B cell (primary cell): ENCODE measurements at places on chromosomes 12 and 14. TPM values are rescaled to one million over a fixed set of nuclear protein-coding genes. Genes with fewer than 3 reads are reported as not detected.

GRCh38 chr14:30385925-30386324, 173.0 kb upstream of the G2E3 start:
- DNase-seq, result no peak
- no peaks in the 10 kb centered on the region for H3K27me3 ChIP-seq
- H3K4me3 ChIP-seq, result no peak overlapping the region
- no peak overlapping the region for H3K27ac ChIP-seq
- H3K36me3 ChIP-seq, result no peaks in the 10 kb centered on the region
- no peaks in the 10 kb centered on the region for H3K4me1 ChIP-seq

GRCh38 chr12:30979371-30980259, 53.1 kb downstream of the TSPAN11 start:
- no peaks in the 10 kb centered on the region for H3K27me3 ChIP-seq
- DNase-seq, result no peak
- H3K4me3 ChIP-seq, result no peak overlapping the region
- H3K4me1 ChIP-seq, result no peaks in the 10 kb centered on the region
- H3K36me3 ChIP-seq, result no peaks in the 10 kb centered on the region

SYT1 gene
- 0.16 and 0.60 TPM in 2 replicates for polyA plus RNA-seq

GARIN6 gene
- polyA plus RNA-seq, result not detected in 2 replicates

CLEC14A gene
- polyA plus RNA-seq, result not detected in 2 replicates
